ENCODE measurements at places on chromosomes 3 and 15. TPM values are rescaled to one million over a fixed set of nuclear protein-coding genes. Genes with fewer than 3 reads are reported as not detected.

DNA sequence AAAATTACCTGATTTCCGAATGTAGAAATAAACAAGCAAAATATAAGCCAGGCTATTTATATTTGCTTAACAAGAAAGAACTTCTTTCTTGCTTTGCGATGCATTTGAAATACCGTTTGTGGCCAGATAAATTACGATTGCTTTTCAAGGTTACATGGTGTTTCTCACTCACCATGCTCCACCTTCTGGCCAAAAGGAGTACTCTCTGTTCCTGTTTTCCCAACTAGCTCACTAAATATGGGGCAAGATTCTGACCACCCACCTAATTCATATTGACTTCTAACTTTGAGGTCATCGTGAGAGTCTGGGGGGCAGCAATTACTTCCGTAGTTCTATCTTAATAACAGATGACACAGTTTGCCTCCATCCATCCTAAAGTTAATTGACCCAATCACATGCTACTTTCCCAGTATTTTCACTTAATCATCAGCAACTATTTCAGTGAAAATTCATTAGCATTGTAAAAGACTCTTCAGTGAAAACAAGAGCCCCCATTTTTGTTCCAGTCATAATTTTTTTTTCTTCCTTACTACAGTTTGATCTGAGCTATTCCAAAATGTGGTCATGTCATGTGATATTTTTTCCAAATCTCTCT, 25.9 kb downstream of the ACP3 start:
- DNase-seq, result peak; percentile 41

DNA sequence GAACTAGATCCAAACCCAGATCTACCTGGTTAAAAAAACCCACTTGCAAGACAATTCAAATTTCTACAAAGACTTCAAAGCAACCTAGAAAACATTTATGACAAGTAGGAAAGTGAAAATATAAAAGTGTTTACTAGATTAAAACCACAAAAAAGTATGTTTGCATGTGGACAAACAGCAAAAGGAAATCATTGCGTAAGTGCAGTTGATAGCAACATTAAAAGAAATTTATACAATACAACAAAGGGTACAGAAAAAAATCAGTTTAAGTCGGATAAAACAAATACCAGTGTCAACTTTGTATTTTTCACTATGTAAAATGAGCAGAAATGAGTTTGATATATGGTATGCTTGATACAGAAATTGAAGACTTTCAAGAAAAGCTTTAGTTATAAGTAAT, 2.6 kb downstream of the EIF5A2 start:
- no peak for DNase-seq

DNA sequence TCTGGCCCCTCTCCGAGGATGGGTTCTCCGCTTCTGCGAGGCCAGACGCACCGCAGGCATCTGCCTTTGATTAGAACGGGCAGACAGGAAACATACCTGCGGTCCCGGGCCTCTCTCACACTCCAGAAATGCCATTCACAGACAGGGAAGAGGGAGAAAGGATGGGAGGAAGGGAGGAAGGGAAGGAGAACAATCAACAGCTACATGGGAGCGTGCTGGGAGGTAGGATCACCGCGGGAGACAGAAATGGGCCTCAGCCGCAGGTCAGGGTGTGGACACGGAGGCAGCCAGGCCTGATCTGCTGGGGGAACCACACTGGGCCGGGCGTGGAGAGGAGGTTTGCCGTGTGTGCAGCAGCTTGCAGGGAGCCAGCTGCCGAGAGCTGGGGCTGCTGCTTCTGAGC, 90.7 kb upstream of the RGMA start:
- no peak for DNase-seq

ATP11B gene
- 18.3 TPM for polyA plus RNA-seq

DNA sequence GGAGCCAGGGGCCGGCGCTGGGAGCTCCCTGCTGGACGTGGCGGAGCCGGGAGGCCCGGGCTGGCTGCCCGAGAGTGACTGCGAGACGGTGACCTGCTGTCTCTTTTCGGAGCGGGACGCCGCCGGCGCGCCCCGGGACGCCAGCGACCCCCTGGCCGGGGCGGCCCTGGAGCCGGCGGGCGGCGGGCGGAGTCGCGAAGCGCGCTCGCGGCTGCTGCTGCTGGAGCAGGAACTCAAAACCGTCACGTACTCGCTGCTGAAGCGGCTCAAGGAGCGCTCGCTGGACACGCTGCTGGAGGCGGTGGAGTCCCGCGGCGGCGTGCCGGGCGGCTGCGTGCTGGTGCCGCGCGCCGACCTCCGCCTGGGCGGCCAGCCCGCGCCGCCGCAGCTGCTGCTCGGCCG, 1.5 kb downstream of the SMAD6 start:
- DNase-seq, result peak; percentile 23

- no peak for DNase-seq
Measured at GRCh38 chr3:13093687-13094086, 20.5 kb upstream of the IQSEC1 start.

LARP6 gene
- polyA plus RNA-seq, result 39.1 TPM

TMC3 gene
- not detected for polyA plus RNA-seq

DNA sequence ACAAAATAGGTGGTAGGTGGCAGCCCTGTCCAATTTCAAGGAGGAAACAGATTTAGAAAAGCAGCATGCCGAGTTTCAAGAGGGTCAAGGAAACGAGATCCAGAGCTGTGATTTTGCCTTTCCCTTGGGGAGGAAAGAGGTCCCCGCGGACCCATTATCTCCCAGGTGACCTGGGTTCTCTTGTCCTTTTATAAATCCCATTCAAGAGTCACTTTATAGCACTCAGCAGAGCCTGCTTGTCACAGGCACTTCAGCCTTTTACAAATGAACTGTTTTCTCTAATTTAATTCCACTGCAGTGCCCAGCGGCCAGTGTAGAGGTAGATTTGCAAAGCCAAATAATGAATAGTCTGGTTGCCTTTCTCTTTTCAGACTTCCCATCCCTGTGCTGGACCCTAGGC, 99.9 kb downstream of the CD47 start:
- DNase-seq, result no peak

DNA sequence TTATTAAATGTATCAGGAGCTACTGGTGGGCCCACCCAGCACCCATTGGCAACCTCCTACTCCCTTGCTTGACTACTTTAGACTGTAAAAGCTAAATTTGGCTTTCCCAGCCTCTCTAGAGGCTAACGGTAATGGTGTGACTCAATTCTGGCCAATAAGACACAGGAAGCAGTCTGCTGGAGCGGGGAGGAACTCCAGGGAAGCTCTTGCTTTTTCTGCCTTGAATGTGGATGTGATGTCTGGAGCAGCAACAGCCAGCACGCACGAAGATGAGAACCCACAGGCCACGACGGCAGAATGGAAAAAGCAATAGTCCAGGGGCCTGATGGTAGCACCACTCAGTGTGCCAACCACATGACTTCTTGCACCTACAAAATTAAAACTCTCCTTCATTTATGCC, 39.9 kb downstream of the RAB6B start:
- no peak for DNase-seq

- no peak for DNase-seq
Measured at GRCh38 chr3:174253196-174253823, 605.8 kb upstream of the NAALADL2 start.

SAMD7 gene
- polyA plus RNA-seq, result not detected

GRCh38 chr15:87577336-87577735, 679.2 kb downstream of the NTRK3 start:
- DNase-seq, result no peak

NFKBIZ gene
- polyA plus RNA-seq, result 15.3 TPM

GRCh38 chr3:2512881-2513280, 414.2 kb downstream of the CNTN4 start:
- DNase-seq, result no peak

DUOX1 gene
- 10.5 TPM for polyA plus RNA-seq

OR5K3 gene
- not detected for polyA plus RNA-seq

DNA sequence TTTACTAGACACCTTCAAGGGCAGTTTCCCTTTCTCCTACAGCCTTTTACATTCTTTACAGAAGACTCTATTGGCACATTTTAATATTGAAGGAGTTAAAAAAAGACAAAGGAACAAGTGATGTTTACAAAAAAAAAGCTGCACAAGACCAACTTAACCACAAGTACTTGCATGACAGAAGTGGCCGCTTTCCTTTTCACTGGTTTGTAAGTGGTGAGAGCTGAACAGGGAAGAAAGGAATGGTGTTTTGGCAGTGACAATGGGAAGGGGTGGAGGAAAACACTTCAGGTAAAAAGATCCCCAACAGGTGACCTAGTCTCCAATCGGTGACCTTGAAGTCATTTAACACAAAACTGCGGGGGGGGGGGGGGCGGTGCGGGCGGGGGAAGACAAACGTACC, 1.1 kb downstream of the WDR72 start:
- no peak for DNase-seq

ACTC1 gene
- polyA plus RNA-seq, result 0.16 TPM

DNA sequence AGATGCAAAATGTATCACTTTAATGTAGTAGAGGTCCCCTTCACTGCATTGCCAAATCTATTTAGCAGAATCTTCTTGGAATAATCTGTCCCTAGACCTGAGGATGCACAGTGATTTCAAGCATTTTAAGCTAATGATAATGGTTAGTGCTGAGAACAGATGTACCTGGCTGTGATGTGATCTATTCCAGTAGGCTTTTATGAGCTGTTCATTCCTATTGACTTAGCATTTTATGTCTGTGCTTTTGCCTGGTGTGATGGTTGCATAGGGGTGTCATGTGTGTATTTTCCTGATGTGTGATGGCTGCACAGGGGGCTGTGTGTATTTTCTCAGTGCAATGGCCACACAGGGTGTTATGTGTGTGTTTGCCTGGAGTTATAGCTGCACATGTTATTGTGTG, 272.9 kb downstream of the TIGIT start:
- no peak for DNase-seq

DNA sequence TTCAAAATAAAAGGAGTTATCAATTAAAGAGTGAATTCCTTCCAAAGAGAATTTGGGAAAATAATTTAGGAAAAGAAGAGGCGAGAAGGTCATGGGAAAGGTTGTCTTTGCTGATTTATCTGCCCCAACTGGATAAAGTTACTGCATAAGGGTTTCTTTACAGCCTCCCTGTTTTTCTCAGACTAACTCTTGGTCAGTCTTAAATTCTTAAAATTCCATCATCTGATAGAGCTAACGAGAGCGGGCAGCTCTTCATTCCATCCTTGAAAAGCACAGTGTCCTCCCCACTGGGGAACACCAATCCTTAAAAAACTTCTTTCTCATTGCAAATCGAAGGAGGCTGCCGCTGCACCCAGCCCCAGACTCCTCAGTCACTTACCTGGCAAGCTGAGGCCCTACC, 107.2 kb downstream of the PGPEP1L start:
- DNase-seq, result no peak

RARB gene
- 0.08 TPM for polyA plus RNA-seq

DNA sequence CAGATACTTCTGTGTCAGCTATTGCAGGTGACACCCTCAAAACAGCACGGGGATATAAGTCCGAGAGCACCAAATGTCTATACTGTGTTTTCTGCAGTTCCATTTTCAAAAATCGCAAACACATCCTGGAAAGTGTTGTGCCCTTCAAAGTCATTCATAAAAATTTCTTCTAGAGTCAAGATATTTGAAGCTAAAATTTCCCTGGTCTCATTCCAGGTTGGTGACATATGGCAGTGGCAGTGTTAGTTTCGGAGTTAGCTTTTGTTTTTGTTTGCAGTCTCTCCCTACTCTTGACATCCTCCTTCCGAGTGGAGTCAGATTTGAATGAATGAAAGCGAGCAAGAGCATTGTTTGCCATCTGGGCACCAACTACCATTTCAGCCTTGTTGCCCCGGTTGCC, 3.2 kb upstream of the FSIP1 start:
- DNase-seq, result no peak

- DNase-seq, result no peak
Measured at GRCh38 chr3:62631488-62631887, 243.7 kb downstream of the CADPS start.

DNA sequence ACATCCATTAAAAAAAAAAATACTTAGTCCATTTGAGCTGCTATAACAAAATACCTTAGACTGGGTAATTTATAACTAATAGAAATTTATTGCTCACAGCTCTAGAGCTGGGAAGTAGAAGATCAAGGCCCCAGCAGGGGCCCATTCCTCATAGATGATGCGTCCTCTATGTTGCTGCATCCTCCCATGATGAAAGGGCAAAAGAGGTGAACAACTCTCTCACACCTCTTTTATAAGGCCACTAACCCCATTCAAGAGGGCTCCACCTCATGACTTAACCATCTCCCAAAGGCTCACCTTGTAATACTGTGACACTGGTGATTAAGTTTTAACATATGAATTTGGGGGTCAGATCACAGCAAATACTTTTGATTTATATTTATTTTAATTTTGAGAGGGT, 3.0 kb upstream of the TLNRD1 start:
- DNase-seq, result no peak

ANKRD34C gene
- polyA plus RNA-seq, result not detected

DNA sequence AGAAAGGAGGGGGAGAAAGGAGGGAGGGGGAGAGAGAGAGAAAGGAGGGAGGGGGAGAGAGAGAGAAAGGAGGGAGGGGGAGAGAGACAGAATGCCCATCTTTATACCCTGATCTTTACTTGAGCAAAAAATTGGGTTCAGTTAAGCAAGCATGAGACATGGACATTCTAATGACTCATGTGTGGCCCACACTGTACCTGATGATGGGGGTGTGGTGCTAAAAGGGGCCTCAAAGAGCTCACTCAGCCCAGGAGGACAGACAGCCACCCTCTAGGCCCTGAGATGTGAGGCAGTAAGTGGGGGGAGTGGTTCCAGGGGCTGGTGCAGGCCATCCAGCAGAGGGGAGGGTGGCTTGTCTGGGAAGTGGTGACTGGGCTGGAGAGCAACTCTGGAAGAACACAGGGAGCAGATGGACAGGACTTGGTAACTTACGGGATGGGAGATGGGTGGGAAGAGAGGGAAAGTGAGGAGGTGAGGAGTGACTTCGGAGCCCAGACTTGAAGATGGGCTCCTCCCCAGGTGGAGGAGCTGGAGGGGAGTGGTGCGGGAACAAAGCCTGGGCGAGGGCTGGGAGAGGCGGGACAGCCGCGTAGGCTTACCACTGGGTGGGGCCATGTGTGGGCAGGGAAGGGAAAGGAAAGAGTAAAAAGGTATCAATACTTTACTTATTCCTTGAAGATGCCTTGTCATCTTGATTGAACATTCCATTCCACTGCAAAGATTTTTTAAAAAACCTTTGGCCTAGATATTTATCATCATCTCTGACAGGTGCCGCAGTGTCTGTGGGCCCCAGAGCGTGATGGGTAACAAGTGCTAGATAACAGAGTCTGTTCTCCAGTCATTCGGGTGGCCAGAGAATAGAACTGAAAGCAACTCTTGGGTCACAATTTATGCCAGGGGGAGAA, 32.3 kb downstream of the TSPAN3 start:
- DNase-seq, result no peak

- no peak for DNase-seq
Measured at GRCh38 chr3:52253314-52254304, 8.1 kb downstream of the PPM1M start.
